Kidney capillary endothelial cell (primary cell): ENCODE measurements at places on chromosomes 7 and 10.
A peak's percentile ranks its signal among the peaks of the same experiment; 100 is the strongest.

- no peak for DNase-seq
Measured at GRCh38 chr7:147136352-147136751, 1019.8 kb downstream of the CNTNAP2 start.

- DNase-seq, result peak; percentile 50
Measured at GRCh38 chr7:47473499-47474210, 108.3 kb downstream of the TNS3 start.

DNA sequence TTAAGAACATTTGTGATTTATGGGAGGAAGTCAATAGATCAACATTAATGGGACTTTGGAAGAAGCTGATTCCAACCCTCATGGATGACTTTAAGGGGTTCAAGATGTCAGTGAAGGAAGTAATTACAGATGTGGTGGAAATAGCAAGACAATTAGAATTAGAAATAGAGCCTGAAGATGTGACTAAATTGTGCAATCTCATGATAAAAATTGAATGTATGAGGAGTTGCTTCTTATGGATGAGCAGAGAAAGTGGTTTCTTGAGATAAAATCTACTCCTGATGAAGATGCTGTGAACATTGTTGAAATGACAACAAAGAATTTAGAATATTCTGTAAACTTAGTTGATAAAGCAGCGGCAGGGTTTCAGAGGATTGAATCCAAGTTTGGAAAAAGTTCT, 70.9 kb upstream of the NEUROD6 start:
- DNase-seq, result no peak

GRCh38 chr10:4083509-4084003, 298.5 kb upstream of the KLF6 start:
- DNase-seq, result no peak

- no peak for DNase-seq
Measured at GRCh38 chr10:117078168-117078837, 59.8 kb downstream of the VAX1 start.

DNA sequence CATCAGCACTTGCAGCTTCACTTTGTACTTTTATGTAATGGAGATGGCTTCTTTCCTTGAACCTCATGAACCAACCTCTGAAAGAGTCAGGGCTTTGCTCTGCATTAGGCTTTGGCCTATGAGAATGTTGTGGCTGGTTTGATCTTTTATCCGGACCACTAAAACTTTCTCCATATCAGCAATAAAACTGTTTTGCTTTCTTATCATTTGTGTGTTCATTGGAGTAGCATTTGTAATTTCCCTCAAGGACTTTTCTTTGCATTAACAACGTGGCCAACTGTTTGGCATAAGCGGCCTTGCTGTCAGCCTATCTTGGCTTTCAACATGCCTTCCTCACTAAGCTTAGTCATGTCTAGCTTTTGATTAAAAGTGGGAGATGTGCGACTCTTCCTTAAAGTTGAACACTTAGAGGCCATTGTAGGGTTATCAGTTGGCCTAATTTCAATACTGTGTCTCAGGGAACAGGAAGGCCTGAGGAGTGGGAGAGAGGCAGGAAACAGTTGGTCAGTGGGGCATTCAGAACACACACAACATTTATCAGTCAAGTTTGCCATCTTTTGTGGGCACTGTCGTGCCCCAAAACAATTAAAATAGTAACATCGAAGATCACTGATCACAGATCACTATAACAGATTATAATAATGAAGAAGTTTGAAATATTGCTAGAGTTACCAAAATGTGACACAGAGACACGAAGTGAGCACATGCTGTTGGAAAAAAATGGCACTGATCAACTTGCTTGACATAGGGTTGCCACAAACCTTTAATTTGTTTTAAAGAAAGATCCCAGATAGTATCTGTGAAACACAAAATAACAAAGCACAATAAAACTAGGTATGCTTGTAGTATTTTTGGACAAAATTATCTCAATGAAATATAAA, 64.7 kb downstream of the NRF1 start:
- DNase-seq, result no peak

- no peak for DNase-seq
Measured at GRCh38 chr10:4944841-4945240, 18.4 kb upstream of the AKR1C1 start.

GRCh38 chr10:101545898-101546297, 42.2 kb downstream of the POLL start:
- DNase-seq, result no peak

- DNase-seq, result no peak
Measured at GRCh38 chr7:84261509-84261908, 66.9 kb upstream of the SEMA3A start.

DNA sequence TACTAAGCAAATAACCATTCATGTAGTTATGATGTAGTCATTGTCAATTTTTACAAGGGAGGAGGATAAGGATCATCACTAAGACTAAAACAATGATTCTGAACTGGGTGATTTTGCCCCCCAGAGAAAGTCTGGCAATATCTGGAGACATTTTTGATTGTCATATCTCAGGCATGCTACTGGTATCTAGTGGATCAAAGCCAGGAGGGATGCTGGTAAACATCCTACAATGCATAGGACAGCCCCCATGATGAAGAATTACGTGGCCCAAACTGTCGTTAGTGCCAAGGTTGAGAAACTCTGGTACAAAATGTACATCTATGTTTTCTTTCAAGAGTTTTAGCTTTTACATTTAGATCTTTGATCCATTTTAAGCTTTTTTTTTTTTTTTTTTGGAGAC, 57.3 kb downstream of the GBF1 start:
- no peak for DNase-seq

DNA sequence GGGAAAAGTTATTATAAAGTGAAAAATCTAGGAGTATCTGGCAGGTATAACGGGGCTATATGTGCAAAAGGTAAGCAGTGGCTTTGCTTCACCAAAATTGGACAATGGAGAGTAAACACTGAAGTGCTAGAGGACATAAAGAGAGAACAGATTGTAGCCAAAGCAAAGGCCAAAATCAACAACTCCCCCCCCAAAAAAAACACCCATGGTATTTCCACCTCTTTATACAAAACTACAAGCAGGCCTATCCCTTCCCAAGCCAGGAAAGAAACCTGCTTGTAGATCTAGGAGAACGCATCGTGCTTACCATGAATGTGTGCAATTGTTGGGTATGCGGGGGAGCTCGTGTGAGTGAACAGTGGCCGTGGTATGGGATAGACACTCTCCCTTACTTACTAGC, 9.2 kb upstream of the AKR1B1 start:
- no peak for DNase-seq

GRCh38 chr10:11145495-11145855, 127.8 kb downstream of the CELF2 start:
- peak; percentile 47 for DNase-seq

DNA sequence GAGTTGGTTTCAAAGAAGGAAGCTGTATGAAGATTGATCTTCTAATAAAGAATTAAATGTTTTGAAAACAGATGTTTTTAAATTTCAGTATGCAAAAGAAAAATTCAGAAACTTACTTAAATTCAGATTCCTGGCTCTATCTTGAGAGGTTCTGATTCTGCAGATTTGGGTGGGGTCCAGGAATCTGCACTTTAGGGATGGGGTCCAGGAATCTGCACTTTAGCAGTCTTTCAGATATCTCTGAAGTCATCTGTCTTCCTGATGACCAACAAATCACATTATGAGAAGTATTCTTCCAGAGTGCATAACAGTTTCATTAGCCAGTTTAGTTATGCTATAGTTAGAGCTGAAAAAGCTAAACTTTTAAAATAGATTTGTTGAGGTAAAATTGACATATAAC, 24.1 kb downstream of the ABRAXAS2 start:
- no peak for DNase-seq

- no peak for DNase-seq
Measured at GRCh38 chr10:5921746-5922145, 31.7 kb downstream of the FBH1 start.

DNA sequence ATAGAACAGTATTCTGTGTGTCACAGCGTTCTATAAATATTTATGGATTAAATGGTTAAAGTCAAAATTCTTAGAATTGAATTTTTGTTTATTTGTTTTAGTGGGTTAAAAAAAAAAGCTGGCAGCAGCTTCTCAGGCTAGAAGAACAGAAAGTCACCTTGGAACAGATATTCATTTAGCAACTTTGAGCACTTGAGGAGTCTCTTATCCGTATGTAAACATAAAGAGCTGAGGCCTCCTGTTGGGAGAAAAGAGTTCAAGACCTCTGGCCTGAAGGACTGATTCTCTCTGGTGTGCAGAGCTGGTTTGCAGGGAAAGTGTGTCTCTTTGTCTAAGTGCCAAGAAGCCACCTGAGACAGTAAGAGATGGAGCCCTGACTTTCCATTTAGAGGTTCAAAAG, 109.9 kb downstream of the HERPUD2 start:
- DNase-seq, result no peak

GRCh38 chr10:7817984-7818294, 366 bp upstream of the TAF3 start:
- no peak for DNase-seq

- DNase-seq, result no peak
Measured at GRCh38 chr7:67406976-67407375, 410.3 kb downstream of the TYW1 start.

- DNase-seq, result no peak
Measured at GRCh38 chr10:128067691-128068397, 58.4 kb downstream of the MKI67 start.

DNA sequence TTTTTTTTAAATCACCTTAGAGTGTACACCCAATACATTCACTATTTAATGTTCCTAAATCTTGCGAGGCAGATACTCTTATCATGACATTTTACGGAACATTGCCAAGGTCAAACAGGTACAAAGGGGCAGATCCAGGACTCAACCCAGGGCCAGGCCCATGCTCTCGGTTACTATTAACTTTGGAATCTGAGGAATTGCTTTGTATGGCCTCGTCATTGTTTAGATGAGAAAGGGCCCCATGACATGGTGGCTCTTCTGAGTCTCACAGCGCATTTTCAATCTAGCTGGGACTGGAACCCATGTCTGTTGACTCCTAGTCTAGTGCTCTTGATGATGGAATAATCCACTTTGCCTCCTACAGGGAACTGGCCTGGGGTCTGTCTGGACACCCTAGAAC, 59.1 kb downstream of the GATA3 start:
- DNase-seq, result no peak

- DNase-seq, result peak; percentile 29
Measured at GRCh38 chr10:78664929-78665553, 403.7 kb upstream of the ZMIZ1 start.

DNA sequence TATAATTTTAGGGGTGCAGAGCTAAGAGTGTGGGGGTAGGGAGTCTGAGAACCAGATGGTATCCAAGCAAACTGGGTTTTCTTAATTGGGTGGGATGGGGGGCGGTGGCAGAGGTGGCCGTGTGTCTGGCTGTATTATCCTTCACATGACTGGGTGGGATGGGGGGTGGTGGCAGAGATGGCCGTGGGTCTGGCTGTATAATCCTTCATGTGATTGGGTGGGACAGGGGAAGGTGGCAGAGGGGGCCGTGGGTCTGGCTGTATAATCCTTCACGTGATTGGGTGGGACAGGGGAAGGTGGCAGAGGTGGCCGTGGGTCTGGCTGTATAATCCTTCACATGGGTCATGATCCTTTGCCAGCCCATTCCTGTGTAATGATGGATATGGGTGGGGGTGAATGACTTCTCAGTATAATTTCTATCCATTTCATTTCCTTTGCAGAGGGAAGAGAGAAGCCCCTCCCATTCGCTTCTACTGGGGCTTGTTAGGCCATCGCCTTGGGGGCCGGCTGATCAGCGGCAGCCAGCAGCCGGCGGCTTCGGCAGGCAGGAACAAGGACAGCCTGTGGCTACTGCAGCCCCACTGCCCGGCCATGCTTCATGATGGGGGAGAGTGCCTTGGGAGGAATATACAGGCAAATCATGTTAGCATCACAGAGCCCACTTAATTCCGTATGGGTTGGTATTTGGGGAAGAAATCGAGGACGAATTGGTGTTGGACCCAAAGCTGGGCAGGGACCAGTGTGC, 179.6 kb upstream of the MKI67 start:
- DNase-seq, result no peak

DNA sequence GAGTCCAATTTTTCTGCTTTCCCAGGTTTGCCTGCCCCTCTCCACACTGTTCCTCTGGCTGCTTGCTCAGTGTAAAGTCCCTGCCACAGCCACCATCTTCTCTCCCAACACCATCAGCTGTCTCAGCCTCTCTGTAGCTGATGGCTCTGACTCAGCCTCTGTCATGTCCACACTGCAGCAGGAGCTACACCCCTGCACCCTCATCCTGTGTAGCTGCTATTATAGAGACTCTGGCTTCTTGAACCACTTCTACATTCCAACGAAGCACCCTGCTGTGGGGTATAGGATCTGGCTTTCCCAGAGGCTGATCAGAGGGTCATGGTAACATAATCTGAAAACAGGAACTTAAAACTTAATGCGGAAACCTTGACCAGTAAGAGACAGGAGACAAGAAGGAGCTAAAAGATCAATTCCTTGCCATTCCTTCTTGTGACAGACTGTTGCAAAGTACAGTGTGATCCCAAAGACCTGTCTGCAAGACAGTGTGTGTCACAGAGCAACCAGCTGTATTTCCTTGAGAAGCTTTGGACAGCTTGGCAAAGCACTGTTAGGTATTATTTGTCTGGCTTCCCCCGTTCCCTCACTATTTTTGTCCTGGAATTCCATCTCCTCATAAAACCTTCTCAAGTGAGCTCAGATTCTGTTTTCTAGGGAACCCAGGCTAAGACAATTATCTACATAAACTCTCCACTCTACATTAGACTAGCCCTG, 42.3 kb downstream of the NRCAM start:
- peak; percentile 50 for DNase-seq

DNA sequence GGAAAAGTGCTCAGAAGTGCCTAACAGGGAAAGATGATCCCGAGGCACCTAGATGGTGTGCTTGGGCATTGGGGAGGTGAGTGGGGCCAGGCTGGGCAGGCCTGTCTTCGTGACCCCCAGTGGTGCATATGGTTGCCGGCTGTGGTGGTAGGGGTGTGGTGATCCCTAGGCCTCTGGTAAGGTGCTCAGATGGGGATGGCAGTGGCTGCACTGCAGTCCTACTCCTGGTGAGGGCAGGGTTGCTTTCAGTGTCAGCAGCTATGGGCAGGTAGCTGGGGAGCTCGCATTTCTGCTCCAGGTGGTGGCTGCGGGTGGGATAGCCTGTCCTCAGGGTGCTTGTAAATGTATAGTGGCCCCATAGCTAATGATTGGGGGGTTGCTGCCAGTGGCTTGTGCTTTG, 154.0 kb downstream of the RAMP3 start:
- DNase-seq, result no peak

DNA sequence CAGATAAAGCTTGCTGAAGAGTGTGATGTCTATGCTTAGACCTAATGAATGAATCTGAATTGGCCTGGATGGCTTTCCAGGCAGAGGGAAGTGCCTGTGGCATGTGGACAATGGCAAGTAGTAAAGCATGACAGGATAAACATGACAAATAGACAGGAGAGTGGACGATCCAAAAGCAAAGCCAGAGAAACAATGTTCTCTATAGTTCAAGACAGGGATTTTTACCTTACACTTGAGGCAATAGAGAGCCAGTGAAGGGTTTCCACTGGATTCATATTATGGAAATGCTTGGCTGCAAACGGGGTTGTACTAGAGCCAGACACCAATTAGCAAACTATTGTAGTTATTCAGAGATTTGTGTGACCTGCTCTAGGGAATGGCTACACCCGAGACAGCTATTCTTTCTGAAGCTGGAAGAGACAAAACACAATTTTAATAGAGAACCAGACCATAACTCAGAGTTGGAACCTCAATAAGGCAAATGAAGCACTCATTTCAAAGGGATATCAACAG, 2.3 kb downstream of the AGMO start:
- DNase-seq, result no peak
